Activated naive CD8-positive, alpha-beta T cell treated with anti-CD3 and anti-CD28 coated beads, Interleukin-2, amount 10 ng/mL, durations not matched to agents 7 days and 5 days (primary cell): ENCODE measurements at places on chromosomes 7 and 10. TPM values are rescaled to one million over a fixed set of nuclear protein-coding genes. Genes with fewer than 3 reads are reported as not detected.

- no peak for DNase-seq
Measured at GRCh38 chr10:49614242-49615198, 683 bp downstream of the CHAT start.

GRCh38 chr10:46538155-46538554 is 18.3 kb downstream of the GPRIN2 start:
- DNase-seq: no peak

DNA sequence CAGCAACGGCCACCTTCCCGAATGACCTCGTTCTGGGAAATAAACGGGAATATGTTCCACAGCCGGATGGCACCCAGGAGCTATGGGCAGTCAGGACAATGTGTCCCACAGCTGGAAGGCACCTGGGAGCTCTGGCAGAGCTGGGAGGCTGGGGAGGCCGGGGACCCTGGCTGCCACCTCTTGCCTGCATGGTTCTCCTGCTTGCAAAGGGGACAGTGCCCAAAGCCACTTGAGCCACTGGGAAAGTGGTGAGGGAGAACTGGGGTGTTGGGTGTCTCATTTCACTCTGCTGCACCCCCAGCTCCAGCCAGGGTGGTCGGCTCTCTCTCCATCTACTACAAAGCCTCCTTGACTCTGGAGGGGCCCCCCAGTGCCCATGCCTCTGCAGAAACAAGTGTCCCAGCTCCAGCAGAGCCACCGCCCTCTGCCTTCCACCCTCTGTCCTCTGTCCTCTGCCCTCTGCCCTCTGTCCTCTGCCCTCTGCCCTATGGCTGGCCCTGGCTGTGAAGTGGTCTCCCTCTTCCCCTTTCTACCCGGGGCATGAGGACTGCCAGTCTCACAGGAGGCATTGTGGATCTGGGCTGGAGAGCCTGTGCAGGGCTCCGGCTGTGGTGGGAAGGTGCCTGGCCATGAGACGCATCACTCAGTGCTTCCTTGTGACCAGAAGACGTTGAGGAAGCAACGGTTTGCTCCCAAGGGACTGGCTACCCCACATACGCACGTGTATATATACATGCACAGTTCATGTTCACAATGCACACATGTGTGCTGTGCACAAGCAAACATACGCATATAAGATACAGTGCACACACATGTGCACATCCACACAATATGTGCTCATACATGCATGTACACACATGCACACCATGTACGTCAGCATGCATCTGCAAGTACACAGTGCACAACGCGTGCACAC is 21.5 kb upstream of the INPP5A start:
- no peak for DNase-seq

GRCh38 chr10:90769946-90770841 is 87.6 kb downstream of the HTR7 start:
- no peak for DNase-seq

GRCh38 chr7:97064972-97065587 is 40.4 kb upstream of the DLX5 start:
- DNase-seq: no peak

DNA sequence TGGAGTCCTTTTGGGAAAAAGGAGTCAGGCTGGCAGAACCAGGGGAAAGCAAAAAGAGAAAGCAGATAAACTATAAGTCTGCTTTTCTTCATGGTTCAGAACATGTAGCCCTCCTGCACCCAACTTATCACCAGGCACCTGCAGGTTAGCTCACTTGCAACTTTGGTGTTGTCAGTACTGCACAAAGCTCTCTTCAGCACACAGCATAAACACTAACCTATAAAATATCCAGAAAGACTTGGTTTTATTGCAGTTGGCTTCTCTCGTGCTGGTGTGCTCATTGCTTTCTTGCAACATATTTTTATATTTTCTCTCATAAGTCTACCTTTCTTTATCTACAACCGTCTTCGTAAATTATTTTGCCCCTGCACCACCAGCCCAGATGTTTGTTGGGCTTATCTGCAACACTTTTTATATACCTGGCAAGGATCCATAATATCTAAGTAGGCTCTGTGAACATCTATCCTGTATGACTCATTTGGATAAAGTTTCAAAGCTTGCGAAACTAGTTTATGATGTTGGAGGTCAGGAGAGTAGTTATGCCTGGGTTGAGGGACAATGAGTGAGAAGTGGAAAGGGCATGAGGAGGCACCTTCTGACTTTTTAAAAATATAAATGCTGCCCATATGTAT is 164.6 kb downstream of the ANKRD30A start:
- no peak for DNase-seq

- DNase-seq: no peak
Measured at GRCh38 chr10:26859241-26860101, 1.3 kb downstream of the ABI1 start.

- no peak for DNase-seq
Measured at GRCh38 chr7:130420943-130421578, 19.8 kb downstream of the CEP41 start.

DNA sequence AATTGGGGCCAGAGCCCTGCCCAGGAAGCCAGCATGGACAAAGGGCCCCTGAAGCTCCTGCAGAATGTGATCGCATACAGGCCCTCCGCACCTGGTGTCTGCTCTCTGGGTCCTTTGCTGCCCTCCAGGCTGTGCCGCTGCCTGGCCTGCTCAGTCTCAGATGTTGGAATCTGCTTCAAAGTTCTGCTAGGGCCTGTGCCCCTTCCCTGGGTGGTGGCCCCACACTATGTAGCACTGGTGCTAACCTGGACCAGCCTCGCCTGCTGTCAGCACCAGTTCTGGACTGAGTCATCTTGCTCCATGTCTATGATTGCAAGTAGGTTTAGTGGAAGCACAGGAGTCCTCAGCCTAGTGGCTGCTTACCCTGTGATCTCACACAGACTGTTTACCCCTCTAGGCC is 6.3 kb downstream of the MAT1A start:
- DNase-seq: no peak

GRCh38 chr10:110556969-110557601 is 10.4 kb upstream of the SMC3 start:
- peak; percentile 51 for DNase-seq

DNA sequence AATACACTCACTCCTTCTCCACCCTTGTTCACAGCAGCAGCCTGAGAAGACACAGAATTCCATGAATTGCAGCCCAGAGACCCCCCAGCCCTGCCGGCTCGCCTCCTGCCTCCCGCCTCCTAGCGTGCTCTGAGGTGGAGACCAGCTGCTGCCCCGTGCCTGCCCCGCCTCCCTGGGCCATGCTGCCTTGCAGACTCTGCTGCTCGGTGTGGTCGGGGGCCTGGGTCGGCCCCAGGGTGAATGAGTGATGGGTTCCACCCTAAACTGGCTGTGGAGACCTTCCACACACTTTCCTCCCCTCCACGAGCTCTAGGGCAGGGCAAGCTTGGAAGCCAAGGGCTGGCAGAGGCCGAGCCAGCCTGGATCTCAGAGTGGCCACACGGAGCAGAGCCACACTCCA is 479.3 kb downstream of the DNAJB6 start:
- no peak for DNase-seq

DNA sequence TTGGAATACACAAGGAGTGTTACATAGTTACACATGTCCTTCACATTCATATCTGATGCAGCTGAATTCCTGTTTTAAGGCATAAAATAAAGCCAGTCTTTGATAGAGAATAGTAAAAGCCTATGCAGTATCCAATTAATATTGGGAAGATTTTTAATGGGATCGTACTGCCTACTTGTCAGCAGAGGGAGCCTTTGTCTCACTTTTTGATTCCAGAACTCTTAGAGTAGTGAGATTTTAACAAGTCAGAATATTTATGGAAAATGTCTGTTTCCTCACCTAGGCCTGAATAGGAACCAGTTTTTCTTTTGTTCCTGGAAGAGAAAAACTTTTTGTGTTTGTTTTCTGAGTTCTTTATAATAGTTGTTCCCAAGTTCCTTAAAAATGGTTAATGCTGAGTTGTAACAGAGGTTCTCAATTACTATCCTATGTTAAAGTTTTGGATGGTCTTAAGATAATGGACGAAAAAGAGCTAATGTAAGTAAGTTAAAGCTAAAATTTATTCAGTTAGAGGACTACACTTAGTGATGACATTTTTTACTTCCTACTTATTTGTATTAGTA is 114.0 kb downstream of the BBS9 start:
- DNase-seq: no peak

DNA sequence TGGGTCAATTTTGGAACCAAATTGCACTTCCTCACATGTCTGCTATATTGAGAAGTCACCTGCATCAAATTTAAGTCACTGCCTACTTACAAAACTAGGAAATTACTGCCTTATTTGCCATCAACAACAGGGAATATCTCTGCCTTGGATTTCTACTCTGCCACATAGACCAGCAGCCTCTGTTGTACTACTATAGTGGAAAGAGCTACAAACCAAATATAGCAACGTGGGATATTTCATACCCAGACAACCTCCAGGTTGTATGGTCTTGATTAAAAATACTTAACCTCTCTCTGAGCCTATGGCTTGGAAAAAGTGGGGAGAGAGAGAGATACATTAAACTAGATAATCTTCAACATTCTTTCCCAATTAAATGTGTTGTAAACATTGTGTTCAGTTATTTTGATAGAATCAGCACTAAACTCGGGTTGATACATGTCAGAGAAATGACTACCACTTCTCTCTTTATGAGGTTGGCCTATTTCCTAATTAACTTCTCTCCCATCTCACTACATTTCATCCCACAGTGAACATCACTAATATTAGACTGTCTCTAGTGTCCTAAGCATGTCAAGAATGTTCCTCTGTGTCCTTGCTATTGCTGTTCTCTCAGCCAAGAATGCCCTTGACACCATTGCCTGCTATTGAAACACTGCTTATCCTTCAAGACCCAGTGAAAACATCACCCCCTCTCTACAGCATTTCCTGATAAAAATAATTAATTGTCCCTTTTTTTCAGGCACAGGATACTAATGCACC is 421.2 kb downstream of the IPMK start:
- no peak for DNase-seq

DNA sequence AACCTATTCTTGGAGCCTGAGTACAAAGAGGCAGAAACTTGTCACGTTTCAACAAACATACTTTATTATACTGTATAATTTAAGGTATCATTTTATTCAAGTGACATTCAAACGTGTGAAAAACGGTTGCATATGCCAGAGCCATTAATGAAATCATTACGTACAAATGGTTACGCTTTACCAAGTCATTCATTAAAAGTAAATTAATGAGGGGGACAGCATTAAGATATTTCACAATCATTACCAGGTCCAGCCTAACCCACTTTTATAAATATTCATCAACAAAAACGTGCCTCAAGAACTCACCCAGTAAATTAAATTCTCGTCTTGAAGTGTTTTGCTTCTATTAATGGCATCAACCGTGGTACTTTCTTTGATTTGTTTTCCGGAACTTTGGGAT is 253.0 kb downstream of the RPS24 start:
- DNase-seq: no peak

DNA sequence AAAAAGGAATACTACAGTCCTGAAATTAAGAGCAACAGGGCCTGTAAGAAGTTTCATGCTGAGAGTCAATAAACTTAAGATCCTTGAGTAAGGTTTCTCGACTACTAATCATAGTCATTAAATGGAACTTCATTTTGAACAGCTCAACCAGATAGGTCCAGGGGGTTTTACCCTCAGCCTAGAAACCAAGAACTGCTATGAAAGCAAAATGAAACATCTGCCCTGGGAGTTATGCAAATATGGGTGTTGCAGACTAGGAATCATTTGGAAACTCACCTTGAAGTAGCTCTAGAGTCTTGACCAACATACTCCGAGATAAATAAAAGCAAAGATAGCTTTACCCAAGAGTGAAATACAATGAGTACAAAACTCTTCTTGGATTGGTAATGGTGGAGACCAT is 128.0 kb downstream of the HGF start:
- no peak for DNase-seq

DNA sequence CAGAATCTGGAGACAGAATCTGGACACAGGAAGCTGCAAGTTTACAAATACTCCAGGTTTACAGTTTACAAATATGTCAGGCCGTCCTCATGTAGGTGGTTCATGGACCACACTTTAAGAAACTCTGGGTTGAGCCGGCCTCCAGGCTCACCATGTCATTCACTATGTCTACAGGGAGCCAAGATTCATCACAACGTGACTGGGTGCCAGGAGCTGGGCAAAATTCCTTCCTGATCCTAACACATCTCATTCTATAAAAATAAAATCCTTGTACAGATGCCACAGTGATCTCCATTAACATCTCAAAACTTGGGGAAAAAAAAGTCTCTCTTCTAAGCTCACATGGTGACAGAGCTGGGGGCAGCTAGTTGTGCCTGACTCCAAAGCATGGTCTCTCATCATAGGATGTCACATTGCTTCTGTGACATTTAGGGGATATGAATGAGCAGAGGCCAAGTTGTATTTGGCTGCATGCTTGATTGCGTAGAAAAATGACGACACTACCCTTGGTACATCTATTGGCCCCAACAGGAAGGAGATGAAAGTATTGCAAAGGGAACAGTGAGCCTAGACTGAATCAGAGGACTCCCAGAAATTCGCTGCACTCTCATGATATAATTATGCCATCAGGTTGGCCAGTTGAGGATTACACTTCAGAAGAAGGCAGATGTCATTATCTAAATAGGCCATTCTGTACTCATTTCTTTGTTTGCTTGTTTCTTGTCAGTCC is 35.9 kb downstream of the MTURN start:
- no peak for DNase-seq

GRCh38 chr7:132755538-132756483 is 179.5 kb upstream of the PLXNA4 start:
- DNase-seq: no peak

- DNase-seq: no peak
Measured at GRCh38 chr10:44049301-44050015, 335.4 kb downstream of the CXCL12 start.

DNA sequence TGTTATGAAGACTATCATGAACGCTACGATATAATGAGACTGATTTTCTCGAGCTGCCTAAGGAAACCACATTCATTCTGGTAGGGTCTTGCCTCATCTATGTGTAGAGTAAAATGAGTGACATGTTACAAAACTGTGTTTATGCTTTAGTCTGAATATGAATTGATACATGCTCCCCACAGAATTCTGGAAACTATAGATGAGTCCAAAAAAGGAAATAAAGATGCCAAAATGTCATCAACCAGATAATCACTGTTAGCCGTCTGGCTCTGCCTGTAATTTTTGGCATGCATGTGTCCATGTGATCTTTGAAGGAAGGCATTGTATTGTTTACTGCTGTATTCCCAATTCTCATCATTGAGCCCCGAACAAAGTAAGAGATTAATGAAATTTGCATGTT is 42.6 kb upstream of the GPR37 start:
- no peak for DNase-seq

GRCh38 chr10:95355301-95355700 is 64.5 kb upstream of the PDLIM1 start:
- DNase-seq: no peak

GRCh38 chr7:134908289-134908688 is 78.0 kb upstream of the AGBL3 start:
- no peak for DNase-seq

Gene ZNF479
- not detected for total RNA-seq

Gene OR13A1
- not detected for total RNA-seq

Gene MXI1
- total RNA-seq: 29.8 TPM

Gene FAM13C
- total RNA-seq: not detected

Gene HPSE2
- total RNA-seq: 0.28 TPM

Gene MOGAT3
- not detected for total RNA-seq

Gene OPN4
- not detected for total RNA-seq

Gene NCAPG2
- 123 TPM for total RNA-seq

Gene JCAD
- total RNA-seq: 0.03 TPM

Gene SRRM3
- total RNA-seq: not detected
